ENCODE measurements at places on chromosomes 4 and X.

DNA sequence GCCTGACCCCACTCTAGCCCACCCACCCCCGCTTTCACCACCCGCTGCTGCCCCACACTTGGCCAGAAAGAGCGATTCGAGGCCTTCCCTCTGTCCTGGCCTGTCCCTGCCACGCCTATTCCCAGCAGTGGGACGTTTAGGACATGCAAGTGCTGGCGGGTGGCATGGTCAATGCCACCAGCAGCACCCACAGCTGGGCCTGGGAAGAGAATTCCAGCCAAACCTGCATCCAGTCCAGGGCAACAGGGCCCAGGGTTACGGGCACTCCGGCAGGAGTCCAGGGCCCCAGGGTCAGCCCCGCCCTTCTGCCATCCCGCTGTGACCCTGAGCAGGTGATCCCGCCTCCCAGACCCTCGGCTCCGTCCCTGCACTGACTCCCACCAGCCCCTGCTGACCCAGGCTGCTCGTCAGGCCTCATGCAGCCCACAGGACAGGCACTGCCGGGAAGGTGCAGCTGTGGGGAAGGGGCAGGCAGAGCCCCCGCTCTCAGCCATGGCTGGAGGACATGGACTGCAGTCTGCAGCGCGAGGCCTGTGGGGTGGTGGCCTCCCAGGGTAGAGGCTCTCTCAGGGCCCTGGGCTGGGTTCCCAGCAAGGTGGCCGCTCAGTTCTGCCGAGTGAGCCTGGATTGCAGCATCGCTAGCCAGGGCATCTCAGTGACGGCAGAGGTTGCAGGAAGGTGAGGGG lies 6.8 kb upstream of the HTRA3 start:
- no peaks in the 10 kb centered on the region for H3K4me1 ChIP-seq
- H3K4me3 ChIP-seq = no peak overlapping the region
- peaks cover 22% of the 10 kb centered on the region for H3K27me3 ChIP-seq
- DNase-seq = no peak
- no peak overlapping the region for H3K27ac ChIP-seq

DNA sequence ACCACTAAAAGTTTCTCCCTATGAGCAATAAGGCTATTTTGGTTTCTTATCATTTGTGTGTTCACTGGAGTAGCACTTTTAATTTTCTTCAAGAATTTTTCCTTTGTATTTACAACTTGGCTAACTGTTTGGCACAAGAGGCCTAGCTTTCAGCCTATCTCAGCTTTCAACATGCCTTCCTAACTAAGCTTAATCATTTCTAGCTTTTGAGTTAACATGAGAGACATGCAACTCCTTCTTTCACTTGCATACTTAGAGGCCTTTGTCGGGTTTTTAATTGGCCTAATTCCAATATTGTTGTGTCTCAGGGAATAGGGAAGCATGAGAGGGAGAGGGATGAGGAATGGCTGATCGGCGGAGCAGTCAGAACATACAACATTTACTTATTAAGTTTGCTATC lies 349.8 kb downstream of the OPHN1 start:
- H3K4me3 ChIP-seq = no peak overlapping the region
- no peaks in the 10 kb centered on the region for H3K27me3 ChIP-seq
- H3K36me3 ChIP-seq = no peaks in the 10 kb centered on the region
- no peak for DNase-seq

- no peaks in the 10 kb centered on the region for H3K4me1 ChIP-seq
- no peak for DNase-seq
- H3K27me3 ChIP-seq = no peaks in the 10 kb centered on the region
- no peak overlapping the region for H3K27ac ChIP-seq
- H3K4me3 ChIP-seq = no peak overlapping the region
- H3K36me3 ChIP-seq = no peaks in the 10 kb centered on the region
Observed at GRCh38 chr4:165678236-165678935, 194.7 kb upstream of the TLL1 start.

DNA sequence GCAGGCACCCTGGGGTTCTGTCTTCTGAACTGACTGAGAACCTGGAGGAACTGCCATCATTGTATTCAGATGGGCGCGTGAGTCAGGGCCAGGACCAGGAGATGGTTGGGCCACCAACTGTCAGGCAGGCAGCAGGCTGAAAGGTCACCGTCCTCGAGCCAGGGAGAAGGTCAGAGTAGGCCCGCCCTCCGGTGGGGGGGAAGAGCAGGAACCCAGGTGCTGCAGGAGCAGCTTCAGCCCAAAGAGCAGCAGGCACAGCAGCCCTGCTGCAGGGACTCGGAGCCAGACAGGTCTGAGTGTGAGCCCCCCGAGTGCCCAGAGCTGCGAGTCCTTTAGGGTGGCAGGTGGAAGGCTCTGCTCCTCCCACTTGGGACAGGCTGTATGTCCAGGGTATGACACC lies 26.4 kb downstream of the WFS1 start:
- no peaks in the 10 kb centered on the region for H3K27me3 ChIP-seq
- no peak overlapping the region for H3K4me3 ChIP-seq
- H3K36me3 ChIP-seq = no peaks in the 10 kb centered on the region

- no peak overlapping the region for H3K27ac ChIP-seq
- no peak for DNase-seq
- no peaks in the 10 kb centered on the region for H3K36me3 ChIP-seq
- H3K4me1 ChIP-seq = no peaks in the 10 kb centered on the region
- no peak overlapping the region for H3K4me3 ChIP-seq
Observed at GRCh38 chrX:20361890-20362262, 95.2 kb upstream of the RPS6KA3 start.

All from activated naive CD4-positive, alpha-beta T cell treated with anti-CD3 and anti-CD28 coated beads, Interleukin-2, amount 10 ng/mL, durations not matched to agents 7 days and 5 days (primary cell).